Cardiac fibroblast (primary cell): ENCODE measurements at places on chromosomes 5 and 9.
A peak's percentile ranks its signal among the peaks of the same experiment; 100 is the strongest.

DNA sequence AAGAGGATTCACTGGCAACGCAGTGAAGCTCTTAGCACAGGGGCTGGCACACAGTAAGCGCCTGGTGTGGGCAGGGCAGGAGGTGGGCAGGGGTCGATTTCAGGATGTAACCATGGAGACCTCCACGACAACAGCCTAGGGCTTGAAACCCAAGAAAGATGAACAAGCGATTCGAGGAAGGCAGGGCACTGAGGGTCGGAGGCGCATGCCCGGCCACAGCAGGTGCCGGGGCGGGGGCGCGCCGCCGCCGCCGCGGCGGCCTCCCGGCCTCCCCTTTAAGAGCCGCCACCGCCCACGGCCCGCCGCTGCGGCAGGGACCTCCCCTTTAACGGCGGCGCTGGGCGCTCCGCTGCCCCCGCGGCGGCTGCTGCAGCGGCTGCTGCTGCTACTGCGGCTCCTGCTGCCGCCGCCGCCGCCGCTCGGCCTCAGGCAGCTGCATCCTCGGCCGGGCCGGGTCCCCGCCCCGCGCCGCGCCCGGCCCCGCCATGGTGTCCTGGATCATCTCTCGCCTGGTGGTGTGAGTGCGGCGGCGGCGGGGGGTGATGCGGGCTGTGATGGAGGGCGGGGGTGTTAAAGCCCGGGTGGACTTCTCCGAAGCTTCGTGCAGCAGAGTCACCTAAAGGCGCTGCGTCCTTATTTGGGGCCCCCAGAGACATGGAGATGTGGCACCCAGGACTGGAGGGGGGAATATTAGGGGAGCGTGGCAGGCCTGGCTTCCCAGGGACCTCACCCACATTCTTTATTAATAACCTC lies at the start of gene REEP2:
Gene REEP2 (plus strand): TSS at position 334 of the 753 bp plus-strand sequence. CDS start 152 bp downstream, at position 486.
- DNase-seq = peak; percentile 28

- DNase-seq = no peak
These were observed 174.0 kb upstream of the ZNF618 start for GRCh38 chr9:113701774-113702755.

DNA sequence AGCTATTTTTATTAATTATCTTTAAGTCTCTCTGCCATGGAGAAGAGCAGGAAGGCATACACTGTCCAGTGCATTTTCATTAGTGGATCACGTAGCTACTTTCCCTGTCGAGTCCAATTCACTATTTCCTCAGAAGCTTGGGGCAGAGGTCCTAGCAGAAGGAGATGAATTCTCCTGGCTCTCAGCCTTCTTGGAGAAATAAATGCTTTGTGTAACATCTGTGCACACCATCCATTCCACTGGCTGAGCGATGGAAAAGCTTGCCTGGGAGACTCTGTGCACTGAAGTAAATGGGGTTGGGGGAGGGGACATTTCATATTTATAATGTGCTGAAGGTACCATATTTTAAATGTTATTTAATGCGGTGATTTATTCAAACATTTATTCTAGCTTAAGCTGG lies 23.4 kb downstream of the PROP1 start:
- DNase-seq = no peak

DNA sequence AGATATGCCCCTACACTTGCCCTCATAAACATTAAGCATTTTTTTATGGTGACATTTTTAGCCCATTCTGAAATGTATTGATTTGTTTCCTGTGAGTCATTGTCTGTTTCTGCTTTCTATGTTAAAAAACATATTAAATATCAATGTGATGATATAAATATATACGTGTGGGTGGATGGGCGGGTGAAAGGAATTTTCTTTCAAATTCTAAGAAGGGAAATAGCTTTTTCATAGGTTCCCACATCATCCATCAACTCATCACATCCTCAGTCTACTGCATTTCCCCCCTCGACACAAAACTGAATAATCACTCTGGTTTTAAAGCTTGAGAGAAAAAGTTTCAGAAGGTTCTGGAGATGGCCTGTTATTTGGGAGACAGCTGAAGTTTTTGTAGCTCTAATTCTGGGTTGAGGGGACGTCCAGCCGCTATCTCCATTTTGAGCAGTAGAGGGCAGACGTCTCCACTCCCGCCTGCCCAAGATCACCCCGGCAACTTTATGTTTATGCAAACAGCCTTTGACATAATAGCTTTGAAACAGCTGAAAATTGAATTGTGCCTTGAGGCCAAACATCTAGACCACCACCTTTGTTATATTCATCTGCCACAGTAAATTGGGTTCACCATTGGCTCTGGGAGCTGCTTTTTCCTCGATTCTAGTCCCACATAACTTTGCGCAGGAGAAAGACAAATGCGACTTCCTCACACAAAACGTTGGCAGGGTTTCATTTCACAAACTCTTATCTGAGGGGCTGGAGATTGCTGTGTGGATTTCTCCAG lies 216.2 kb upstream of the CLINT1 start:
- DNase-seq = peak; percentile 77

DNA sequence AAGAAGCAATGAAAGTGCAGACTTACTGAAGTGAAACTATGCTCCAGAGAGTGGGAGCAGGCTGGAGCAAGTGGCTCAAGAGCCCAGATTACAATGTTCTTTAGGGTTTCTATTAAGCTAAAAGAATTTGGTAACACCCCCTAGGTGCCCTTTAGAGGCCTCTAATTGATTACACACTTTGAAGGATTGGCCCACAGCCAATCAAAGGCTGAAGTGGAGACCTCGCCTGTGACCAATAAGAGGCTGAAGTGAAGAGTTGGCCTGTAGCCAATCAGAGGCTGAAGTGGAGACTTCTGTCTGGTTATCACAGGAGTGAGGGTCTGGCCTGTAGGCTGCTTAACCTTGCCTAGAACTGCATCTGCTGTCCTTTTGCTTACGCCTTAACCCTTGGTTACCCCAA lies 46.7 kb upstream of the SPATA31C2 start:
- DNase-seq = no peak

GRCh38 chr9:99126312-99126711 lies 21.4 kb downstream of the TGFBR1 start:
- DNase-seq = peak; percentile 29
